ENCODE measurements at places on chromosomes 5 and 9.

DNA sequence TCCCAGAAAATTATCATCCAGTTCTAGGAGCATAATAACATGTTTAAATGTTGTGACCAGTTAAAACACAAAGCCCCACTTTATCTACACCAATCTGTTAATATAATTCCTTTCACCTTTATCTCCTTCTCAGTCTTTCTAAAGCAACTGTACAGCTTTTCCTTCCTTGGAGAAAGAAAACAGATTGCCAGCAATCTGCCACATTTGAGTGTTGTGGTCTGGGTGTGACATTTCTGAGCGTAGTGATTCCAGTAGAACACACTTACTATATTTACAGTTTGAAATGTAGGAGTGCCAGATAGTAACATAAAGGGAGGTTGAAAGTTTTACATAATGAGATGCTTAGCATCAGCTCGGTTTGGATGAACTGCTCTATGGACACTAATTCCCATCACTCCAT, 76.1 kb downstream of the KCNN2 start:
- DNase-seq, result no peak

- no peak for DNase-seq
These were observed 34.5 kb upstream of the FAM151B start for GRCh38 chr5:80453366-80453765.

- DNase-seq, result no peak
These were observed 60.5 kb upstream of the GAS1 start for GRCh38 chr9:87007711-87008366.

GRCh38 chr5:52801329-52801728, 13.6 kb downstream of the ITGA1 start:
- DNase-seq, result no peak

DNA sequence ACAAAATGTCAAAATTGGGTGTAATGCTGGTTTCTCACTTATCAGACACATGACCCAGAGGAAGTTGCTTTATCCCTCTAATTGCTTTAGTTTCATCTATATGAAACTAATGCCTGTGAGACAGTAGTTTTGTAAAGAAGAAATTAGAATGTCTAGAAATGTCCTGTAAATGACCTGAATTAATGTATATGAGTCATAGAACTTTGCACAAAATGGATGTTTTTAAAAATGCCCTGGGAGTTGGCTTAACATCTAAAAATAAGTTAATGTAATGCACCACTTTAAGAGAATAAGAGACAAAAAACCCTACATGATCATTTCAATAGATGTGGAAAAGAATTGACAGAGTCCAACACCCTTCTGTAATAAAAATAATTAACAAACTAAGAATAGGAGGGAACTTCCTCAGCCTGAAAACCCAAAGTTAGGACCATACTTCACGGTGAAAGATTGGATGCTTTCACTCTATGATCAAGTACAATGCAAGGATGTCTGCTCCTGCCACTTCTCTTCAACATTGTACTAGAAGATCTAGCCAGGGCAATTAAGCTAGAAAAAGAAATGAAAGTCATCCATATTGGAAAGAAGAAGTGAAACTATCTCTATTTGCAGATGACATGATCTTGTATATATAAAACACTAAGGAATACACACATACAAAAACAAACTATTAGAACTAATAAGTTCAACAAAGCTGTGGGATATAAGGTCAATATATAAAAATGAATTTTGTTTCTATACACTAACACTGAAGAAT, 117.9 kb downstream of the MELK start:
- DNase-seq, result no peak

- no peak for DNase-seq
These were observed 69.0 kb upstream of the SMC2 start for GRCh38 chr9:104025104-104025503.

DNA sequence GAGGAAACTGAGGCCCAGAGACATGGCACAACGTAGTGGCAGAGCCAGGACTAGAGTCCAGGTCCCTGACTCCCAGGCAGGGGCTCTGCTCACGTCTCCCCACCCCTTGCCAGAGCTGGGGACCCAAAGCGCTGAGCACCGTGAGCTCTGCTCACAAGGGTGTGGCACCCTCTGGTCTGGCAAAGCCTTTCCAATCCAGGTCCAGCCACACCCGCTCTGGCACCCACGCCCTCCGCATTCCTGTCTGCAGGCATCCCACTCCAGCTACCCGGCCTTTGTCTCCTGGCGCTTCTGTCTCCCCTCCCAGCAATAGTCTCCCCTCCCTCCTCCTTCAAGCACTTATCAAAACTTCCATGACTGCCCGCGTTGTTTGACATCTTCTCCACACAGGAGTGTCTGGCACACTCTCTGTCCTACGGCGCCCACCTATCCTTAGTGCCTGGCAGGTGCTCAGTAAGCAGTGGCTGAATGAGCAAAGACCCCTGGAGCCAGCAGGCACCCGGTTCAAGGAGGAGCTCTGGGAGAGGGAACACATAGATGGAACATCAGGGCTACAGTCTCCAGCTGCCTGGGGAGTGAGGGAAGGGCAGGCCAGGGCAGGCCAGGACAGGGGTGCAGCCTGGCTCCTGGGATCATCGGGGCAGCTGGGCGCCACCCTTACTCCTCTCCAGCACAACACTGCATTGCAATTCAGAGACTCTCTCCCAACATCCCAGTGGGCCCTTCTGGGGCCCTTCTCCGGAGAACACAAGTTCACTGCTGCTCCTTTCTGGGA, 12.0 kb downstream of the HIGD2A start:
- DNase-seq, result no peak

GRCh38 chr5:64487283-64487682, 18.5 kb upstream of the RGS7BP start:
- no peak for DNase-seq

DNA sequence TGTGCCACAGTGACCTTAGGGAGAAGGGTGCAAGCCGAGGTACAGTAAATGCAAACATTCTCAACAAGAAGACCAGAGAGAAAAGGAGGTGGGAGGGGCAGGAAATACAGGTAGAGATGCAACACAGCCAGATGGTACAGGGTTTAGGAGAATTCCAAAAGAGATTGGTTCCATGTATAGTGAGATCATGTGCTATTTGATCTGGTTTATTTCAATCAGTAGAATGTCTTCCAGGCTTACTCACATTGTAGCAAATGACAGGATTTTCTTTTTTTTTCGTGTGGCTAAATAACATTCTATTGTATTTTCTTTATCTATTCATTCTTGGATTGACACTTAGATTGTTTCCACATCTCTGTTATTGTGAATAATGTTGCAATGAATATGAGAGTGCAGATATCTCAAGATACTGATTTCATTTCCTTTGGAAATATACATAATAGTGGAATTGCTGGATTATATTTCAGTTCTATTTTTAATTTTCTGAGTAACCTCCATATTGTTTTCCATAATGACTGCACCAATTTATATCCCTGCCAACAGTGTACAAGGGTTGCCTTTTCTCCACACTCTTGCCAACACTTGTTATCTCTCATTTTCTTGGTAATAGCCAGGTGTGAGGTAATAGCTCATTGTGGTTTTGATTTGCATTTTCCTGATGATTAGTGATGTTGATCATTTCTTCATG, 107.8 kb upstream of the GAS1 start:
- no peak for DNase-seq

DNA sequence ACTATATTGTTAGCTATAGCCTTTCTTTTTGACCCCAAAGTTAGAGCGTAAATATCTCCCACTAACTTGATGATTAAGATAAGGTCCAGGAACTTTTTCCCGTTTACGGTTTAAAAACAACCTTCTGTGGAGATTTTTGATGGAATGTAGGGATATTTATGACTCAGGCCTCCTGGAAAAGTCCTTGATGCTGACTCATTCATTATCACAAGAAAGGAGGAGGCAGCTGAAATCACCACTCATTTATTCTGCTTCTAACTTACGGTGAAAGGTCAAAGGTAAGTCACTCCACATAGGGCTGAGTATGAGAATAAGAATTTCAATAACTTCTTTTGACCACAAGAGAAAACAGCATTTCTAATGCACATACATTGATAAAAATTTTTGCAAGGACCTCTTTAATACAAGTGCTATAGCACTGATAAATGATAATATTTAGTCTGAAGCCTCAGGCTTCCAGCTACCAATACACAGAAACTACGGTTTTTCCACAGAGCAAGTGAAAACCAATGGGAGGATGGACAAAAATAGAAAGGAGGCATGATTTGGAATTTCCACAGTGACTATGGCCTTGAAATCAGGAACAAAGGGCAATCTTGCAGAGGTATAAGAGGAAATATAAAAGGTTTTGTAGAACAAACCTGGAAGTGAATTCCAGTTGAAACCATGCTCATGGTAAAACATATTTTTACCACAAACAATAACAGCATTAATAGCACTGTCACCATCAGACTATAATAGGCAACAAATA, 146.5 kb downstream of the PPP2R2B start:
- no peak for DNase-seq

DNA sequence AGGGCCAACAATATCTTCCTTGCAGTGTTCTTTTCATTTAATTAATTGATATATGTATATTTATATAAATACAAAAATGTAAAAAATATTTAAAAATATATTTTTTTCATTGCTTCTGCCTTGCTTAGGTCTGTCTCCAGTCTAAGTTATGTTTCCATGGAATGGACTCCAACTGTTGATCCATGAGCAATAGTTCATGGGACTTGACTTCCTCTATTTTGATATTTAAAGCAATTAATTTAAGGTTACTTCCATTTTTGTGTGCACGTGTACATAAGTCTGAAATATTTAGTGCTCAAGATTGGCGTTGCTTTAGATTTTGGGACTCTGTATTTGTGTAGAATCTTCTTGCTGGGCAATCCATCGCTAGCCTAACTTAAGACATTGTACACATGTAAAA, 155.3 kb upstream of the KLF9 start:
- DNase-seq, result no peak

GRCh38 chr5:154318691-154319090, 127.1 kb upstream of the SAP30L start:
- DNase-seq, result no peak

- DNase-seq, result no peak
These were observed 73.0 kb downstream of the MRPS27 start for GRCh38 chr5:72246954-72247442.

DNA sequence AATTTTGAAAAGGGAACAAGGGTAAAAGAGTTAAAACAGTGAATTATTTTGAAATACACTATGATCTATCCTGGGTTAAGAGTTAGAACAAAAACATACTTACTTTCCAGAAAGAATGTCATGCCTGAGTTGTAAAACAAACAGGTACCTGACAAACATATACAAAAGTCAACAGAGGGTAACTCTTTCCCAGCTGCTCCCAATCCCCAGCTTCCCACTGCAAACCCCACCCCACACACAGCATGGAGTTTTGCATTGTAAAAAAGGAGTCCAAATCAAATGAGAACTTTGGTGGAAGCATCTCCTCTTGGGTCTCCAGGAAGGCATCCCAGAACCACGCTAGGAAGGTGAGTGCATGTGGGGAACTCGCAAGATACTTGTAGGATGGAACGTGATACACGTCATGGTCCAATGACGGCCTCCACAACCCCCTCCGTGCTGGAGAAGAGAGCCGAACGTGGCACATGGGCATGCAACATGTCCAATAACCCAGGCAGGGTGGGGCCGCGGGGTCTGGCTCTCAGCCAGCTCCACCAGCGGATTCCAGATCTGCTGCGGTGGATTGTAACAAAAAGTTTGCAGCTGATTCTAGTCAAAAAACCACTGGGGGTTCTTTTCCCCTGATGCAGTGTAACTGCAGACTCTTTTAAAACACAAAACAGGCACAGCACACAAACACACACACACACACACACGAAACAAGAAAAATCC, 55.8 kb downstream of the EPB41L4B start:
- DNase-seq, result no peak

DNA sequence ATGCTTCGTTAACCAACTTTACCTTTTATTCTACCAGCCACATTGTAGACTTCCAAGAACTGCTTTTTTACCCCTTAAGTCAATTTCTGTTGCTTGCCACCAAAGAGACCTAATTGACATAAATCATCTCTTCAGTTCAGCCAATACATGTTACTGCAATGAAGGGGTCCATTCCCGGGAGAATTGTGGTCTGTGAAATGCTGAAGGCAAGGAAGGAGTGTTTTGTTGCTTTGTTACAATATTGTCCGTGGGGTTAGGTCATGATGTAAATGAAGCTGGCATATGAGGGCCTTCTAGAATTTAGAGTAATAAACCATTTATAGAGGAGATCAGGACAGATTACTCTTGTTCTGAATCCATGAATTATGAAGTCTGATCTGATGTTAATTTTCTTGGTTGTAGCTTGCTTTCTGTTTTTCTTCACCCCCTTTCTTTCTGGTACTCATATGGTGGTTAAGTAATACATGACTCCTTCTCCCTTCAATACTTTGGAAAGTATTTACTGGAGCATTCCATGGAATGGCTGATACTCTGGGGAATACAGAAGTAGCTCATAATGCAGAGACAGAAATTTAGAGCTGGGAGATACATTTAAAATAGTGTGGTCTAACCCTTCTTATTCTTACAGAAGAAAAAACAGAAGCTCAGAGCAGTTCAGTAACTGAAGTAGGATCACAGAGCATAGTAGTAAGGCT, 297.0 kb upstream of the CLINT1 start:
- no peak for DNase-seq

DNA sequence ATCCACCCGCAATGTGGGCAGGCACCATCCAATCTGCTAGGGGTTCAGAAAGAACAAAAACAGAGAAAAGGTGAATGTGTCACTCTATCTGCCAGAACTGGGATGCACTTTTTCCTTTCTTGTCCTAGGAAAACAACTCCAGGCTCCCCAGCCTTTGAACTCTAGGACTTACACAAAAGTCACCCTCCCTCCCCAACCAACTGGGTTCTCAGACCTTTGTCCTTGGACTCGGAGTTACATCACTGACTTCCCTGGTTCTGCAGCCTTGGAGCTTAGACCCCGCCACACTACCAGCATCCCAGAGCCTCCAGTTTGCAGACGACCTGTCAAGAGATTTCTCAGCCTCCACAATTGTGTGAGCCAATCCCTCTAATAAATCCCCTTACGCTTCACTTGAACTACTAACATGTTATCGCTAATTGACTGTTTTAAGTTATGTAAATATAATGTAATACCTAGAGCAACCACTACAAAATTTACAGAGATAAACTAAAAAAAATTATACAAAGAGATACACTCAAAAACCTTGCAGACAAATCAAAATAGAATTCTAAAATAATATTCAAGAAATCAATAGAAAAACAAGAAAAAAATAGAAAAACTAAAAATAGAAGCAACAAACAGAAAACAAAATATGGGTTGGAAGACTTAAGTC, 5.3 kb upstream of the UBLCP1 start:
- no peak for DNase-seq

DNA sequence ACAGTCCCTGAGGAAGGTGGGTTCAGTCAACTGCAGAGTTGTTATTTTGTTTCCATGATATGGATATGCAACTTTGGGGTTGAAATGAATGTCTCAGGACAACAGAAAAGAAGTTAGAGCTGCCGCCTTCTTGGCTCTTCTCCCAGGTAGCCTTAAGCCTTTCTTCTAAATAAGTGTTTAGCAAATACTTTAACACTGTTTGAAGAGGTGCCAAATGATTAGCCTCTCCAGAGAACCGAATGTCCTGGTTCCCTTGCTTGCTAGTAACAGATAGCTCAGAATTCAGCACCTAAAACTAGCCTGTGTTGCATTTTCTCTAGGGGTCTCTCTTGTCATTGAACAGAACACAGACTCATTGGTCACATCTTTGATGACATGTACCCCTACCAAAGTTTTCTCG, 127.7 kb upstream of the PIK3R1 start:
- no peak for DNase-seq

Measured in natural killer cell (primary cell).